AML-193 (cell line): ENCODE measurements at places on chromosomes 2 and 18.

GRCh38 chr2:98522854-98523253, 78.2 kb downstream of the INPP4A start:
- no peak for DNase-seq

DNA sequence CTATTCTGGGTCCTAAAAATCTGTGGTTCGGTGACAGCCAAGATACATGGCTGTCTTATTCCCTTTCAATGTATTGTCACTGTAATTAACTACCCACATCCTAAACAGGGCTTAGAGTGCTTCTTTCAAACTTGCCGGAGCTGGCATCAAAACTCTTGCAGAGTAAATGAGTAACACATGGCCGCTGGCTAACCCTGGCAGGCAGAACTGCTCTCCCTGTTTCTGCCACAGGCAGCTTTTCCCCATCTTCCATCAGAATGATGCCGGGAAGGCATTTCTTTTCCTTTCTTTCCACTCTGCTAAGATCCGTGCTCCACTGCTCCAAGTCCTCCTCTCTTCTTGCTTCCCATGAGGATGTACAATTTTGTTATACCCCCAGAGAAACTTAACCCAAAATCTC, 54.8 kb upstream of the PTPRM start:
- no peak for DNase-seq

DNA sequence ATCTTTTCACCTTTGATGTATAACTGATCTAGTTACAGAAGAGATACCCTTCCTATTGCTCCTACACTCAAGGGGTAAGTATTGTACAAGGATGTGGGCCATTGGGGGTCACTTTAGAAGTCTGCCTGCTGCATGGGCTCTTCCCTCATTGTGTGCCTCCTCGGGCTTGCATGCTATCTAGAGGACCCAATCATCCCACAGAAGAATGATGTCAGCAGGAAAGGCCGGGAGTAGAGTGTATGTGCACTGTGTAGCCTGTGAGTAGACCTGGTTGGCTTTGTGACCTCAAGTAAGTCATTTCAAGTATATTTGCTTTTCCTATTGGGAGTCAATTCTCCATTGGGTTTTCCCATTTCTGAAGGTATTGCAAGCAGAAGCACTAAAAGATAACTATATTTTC, 129.5 kb upstream of the TRIB2 start:
- DNase-seq: no peak

GRCh38 chr2:218679119-218679518, 7.2 kb downstream of the STK36 start:
- peak; percentile 39 for DNase-seq

DNA sequence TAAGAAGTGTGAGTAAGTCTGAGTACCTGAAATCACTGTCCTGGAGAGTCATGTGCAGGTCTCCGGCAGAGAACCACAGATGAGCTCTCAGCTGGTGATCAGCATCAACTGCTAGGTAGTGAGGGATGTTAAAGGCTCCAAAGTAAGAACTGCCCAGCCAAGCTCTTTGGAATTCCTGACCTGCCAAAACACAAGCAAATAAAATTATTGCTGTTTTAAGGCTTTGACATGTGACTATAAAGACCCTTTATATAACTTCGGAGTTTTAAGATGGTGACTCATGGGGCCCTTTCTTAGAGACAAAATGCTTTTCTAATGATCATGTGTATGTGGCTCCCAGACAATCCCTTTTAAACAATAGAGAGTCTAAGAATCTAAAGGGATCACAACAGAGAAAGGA, 855.7 kb downstream of the TRIB2 start:
- DNase-seq: no peak

- no peak for DNase-seq
Measured at GRCh38 chr2:235495373-235496238, 1.8 kb downstream of the AGAP1 start.

DNA sequence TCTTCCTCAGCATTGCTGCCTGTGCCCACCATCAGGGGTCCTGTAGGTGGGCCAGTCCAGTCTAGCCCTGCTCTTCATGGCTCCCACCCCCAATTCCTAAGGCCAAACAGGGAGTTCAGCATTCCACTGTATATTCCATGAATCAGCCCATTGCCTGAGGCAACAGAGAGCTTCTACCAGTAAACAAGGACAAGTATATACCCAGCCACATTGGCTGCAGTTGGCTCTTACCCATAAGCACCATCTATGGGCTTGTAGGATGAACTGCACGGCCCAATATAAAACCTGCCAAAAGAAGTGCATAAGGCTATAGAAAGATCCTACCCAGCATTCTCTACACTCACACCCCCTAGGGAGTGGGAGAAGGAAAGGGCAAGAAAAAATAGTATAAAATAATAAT, 95.1 kb upstream of the SALL3 start:
- DNase-seq: no peak

DNA sequence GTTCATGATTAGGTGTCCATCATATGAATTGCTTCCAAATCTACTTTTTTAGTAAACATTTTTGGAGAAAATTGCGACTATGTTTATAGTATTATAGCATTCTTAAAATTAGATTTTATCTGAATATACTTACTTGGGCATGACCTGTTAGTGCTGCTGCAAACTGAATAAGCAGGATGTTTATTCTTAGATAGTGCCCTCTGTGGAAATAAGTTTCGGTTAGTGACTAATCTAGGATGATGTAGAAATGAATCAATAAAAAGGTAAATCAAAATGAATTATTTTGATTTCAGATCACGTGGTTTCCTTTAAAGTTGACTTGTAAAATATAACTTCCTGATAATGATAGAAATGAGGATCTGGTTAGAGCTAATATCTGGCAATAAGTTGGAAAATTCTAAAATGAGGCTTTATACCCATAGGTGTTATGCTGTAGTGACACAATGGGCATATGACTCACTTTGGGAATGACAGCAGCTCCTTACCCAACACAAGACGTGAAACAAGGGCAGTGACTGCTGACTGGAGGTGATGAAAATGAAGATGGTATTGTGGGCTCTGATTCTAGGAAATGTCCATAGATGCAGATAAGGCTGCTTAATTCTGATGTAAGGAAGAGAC, 165.8 kb upstream of the TCF4 start:
- no peak for DNase-seq

- no peak for DNase-seq
Measured at GRCh38 chr2:56613254-56613653, 429.5 kb downstream of the CCDC85A start.

GRCh38 chr2:133097666-133098065, 427.7 kb upstream of the LYPD1 start:
- DNase-seq: no peak

DNA sequence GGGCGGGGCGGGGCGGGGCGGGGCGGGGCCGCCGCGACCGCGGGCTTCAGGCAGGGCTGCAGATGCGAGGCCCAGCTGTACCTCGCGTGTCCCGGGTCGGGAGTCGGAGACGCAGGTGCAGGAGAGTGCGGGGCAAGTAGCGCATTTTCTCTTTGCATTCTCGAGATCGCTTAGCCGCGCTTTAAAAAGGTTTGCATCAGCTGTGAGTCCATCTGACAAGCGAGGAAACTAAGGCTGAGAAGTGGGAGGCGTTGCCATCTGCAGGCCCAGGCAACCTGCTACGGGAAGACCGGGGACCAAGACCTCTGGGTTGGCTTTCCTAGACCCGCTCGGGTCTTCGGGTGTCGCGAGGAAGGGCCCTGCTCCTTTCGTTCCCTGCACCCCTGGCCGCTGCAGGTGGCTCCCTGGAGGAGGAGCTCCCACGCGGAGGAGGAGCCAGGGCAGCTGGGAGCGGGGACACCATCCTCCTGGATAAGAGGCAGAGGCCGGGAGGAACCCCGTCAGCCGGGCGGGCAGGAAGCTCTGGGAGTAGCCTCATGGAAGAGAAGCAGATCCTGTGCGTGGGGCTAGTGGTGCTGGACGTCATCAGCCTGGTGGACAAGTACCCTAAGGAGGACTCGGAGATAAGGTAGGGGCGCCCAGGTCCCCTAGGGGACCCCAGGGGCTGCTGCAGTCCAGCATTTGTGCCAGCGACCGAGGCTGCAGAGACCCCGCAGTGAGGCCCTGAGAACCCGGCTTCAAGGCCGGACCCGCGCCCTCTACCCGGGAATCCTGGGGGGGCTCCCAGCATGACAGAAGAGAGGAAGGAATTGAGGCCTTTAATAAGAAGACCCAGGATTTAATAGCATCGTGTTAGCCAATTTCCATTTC, at the start of gene KHK:
Gene KHK (plus strand): TSS at position 49 of the 870 bp plus-strand sequence. CDS start 488 bp downstream, at position 537.
- no peak for DNase-seq

GRCh38 chr2:148680462-148680861, 35.9 kb downstream of the EPC2 start:
- DNase-seq: no peak

DNA sequence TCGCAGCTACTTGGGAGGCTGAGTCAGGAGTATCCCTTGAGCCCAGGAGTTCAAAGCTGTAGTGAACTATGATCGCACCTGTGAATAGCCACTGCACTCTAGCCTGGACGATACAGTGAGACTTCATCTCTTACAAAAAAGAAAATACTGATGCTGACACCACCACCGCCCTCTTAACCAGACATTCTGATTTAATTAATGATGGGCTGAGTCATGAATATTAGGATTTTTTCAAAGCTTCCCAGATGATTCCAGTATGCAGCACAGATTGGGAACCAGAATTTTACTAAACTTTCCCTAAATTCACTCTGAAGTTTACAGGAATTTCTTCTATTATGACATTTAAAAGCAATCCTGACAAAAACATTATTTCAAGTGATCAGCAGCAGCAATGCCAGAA, 130.1 kb downstream of the ERBB4 start:
- DNase-seq: no peak
